ENCODE measurements at places on chromosomes 12 and 14.

GRCh38 chr12:54046809-54047159 is 6.9 kb upstream of the HOXC4 start:
- no peak for DNase-seq

GRCh38 chr12:91561958-91562325 is 379.3 kb upstream of the DCN start:
- no peak for DNase-seq

GRCh38 chr14:103578401-103579075 is 15.8 kb downstream of the COA8 start:
- DNase-seq = no peak

GRCh38 chr12:110658878-110659277 is 30.0 kb downstream of the HVCN1 start:
- DNase-seq = no peak

DNA sequence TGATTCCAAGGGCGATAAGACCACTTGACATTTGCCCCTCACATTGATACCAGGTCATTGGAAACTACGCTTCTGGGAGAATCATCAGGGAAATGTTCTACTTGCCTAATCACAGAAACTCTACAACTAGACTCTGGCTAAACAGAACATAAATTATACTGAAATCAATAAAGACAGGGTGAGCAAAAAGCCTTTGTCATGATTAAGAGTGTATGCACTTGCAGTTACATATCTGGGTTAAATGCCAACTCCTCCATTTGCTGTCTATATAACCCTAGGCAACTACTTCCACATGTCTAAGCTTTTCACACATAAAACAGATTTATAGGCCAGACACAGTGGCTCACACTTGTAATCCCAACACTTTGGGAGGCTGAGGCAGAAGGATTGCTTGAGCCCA is 125.7 kb downstream of the PHLDA1 start:
- DNase-seq = no peak

DNA sequence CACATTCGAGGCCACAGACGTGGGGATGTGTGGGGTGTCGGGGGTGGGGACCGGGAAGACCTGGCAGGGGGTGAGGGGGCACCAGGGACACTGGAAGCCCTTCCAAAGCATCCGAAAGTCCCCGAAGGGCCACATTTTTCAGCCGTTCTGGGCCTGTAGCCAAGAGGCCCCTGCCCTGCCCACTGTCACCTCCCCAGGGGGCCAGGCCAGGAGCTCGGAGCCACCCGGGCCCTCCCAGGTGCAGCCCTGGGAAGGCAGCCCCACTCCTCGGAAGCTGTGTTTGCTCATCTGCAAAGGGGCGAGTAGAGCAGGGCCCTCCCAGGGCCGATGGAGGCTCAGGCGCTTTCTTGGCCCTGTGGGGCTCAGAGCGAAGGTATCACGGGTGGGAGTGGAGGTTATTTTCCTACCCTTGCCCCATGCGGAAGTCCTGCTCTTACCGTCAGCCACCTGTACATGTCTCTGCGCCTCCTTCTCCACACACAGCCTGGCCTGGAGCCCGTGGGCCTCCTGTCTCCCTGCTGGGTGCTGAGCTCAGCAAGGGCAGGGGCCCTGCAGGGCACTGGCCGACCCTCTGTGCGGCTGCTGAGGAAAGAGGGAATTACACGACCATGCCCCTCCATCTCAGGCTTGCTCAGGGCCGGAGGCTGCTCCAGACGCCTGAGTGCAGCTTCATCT is 27.2 kb downstream of the NOC4L start:
- no peak for DNase-seq

DNA sequence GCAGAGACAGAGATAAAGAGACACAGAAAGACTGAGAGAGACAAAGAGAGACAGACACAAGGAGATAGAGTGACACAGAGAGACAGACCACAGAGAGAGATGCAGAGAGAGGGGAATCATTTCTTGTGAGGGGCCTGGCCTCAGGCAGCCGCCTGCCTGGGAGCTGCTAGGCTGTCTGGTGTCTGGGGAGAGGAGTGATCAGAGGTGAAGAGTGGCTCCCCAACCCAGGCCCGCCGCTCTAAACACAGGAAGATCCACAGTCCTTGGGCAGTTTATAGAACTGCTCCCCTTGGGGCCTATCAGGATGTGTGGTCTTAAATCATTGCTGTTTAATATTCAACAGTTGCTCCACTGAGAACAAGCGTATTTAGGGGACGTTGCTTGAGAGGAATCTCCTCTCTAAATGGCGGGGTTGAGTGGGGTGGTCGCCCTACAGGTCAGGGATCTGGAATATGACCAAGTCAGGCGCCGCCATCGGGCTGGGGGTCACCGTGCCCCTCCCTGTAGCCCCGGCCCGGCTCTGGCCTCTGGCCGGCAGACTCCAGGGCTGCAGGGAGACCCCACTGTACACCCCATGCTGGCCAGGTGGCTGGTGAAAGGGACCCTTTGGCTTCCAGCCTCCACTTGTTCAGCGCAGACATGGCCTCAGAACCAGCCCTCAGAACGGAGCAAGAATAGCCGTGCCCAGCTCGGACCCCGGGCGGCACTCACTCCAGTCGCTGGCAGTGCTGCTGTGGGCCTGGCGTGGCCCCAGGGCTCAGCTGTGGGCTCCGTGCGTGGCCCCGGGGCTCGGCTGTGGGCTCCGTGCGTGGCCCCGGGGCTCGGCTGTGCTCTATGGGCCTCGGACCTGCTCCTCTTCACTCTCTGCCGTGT is 89.4 kb downstream of the GALNT9 start:
- no peak for DNase-seq

DNA sequence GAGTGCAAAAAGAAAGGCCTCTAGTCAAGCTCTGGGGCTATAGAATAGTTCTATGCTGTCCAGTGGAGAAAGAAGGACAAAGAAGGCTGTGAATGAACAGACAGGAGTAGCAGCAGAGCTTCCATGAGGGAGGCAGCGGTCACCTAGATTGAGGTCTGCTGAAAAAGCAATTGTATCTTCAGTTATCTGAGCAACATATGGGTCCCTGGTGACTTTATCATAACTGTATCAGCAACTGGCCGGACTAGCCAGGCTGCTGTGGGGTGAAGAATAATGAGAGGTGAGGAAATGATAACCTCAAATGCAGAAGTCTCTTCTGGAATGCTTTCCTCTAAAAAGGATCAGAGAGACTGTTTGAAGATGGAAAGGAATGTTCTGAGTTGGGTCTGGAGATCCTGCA is 971.3 kb upstream of the TMEM132C start:
- DNase-seq = no peak

- no peak for DNase-seq
These were observed 333.1 kb upstream of the DIO2 start for GRCh38 chr14:80544366-80544765.

DNA sequence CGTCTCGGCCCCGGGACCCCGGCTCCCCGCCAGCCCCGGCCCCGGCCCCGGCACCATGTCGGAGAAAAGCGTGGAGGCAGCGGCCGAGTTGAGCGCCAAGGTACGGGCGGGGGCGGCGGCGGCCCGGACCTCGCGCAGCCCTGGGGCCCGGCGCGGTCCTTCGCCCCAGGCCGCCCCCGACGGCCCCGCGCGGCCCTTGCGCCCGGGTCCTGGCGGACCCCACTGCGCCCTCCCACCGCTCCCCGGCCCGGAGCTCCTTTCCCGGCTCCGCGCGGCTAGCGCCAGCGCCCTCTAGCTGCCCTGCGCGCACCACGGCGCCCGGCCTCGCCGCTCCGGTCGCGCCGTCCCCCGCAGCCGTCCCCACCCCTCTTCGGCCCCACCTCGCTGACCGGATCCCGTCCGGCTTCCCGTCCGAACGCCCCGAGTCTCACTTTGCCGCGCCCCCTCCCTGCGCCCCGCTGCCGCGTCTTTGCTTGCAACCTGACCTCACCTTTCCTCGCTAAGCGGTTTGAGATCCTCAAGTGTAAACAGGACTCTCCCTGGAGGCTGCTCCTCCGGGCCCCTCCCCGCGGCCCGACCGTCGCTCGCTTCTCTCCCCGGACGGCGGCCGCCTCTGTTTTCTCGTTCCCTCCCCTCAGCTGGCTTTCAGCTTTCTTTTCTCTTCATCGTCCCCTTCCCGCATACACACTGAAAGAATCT is 637 bp downstream of the PTMS start:
- DNase-seq = peak; percentile 87

DNA sequence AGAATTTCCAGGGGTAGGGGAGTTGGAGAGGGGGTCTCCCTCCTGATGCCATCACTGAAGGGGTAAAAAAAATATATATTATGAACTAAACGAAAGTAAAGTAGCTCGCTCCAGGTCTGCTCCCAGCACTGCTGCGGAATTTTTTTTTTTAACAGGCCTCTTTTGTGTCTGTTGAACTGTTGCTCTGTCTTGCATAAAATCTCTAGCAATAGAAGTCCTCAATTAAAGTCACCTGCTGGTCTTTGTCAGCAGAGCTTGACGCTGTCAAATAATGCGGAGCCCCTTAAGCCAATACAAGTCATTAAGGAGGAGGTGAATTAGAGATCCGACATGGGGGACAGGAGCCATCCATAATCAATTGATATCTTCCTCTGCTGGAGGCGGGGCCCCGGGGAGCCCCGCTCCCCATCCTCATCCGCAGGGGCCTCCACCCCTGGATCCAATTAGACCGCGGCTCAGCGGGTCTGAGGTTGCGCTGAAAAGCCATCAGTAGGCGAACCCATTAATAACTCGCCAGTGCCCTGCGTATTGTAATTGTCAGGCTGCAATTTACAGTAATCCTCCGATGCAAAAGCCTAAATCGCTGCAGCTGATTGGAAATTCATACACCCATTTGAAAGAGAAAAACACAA is 85.6 kb downstream of the DICER1 start:
- peak; percentile 43 for DNase-seq

- no peak for DNase-seq
These were observed 89.0 kb upstream of the DIO2 start for GRCh38 chr14:80300351-80300750.

DNA sequence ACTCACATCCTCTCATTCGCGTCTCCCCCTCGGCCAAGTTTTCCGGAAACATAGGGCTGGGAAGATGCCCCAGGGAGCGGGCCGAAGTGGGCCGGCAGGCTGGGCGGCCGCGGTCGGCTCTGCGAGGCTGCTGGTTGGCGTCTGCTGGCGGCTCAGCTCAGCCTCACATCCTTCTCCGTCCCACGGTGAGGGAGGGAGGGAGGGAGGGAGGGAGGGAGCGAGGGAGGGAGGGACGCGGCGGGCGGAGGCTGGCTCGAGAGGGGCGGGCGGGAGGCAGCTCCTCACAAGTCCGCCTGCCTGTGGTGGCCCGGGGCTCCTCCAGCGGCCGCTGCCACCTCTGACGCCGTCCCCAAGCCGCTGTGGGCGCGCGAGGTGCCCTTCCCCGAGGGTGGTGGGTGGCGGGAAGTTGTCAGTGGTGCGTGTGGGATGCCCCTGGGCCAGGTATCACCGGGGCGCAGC is 93.8 kb downstream of the RFLNA start:
- peak; percentile 91 for DNase-seq

DNA sequence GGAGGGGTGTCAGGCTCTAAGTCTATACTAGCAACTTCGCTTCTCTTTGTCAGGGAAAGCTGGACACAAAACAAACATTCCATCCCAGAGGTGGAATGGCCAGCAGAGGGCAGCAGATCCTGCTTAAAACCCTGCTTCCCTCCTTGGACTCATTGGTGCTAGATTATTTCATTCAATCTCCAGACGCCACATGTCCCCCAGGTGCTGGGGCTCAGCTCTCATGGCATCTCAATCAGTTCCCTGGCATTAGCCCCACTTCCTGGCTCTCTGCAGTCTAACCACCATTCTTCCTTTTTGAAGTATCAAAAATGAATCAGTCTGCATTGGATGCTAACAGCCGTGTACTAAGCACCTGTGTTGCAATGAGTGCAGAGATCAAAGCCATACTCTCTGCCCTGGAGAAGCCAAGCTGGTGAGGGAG is 8.1 kb upstream of the PPP1R1A start:
- DNase-seq = peak; percentile 86

- DNase-seq = peak; percentile 41
These were observed 110.0 kb downstream of the CCDC60 start for GRCh38 chr12:119444462-119445044.

Data from tongue (tissue), 3 donors.